ENCODE measurements at places on chromosomes 2 and 18.

DNA sequence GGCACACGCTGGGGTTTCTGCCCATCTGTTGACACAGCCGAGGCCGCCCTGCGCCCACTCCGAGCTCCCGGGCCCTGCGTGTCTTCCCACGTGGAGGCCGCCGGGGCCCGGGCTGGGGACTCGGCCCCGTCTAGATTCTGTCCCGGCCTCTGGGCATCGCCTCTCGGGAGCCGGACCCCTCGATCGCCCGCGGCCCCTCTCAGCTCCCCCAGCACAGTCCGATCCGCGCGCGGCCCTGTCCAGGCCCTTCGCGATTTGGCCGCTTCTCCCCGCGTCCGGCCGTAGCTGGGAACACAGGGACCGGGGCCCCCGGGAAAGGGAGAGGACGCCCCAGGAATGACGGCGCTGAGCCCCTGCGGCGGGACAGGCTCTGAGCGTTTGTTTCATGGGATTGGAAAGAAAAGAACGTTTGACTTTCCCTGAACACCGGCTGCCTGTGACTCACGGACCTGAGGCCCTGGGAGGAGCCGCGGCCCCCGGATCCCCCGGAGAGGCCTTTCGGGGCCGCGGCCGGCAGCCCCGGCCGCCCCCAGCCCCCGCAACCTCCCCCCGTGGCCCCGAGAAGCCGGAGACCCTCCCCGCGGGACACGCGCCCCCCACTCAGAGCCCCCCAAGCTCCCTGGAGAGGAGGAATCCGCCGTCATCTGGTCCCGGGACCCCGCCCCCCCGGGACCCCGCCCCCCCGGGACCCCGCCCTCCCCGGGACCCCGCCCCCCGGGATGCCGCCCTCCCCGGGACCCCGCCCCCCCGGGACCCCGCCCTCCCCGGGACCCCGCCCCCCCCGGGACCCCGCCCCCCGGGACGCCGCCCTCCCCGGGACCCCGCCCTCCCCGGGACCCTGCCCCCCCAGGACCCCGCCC, 62.7 kb upstream of the CTDP1 start:
- no peak for DNase-seq

DNA sequence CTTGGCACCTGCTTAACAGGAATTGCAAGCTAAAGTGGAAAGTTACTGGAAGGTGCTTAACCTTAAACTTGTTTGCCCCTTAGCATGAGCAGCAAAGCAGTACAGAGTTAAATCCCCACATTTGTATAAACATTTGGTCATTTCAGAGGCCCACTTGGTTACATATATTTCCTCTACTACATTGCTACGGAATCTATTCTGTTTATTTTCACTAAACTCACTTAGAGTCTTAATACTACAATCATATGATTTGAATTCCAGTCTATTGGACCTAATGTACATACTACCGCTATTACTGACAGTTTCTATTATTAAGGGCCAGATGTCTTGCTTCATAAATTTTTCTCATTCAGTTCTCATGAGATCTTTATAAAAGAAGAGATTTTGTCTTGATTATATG, 1294.0 kb downstream of the LRP1B start:
- DNase-seq: no peak

DNA sequence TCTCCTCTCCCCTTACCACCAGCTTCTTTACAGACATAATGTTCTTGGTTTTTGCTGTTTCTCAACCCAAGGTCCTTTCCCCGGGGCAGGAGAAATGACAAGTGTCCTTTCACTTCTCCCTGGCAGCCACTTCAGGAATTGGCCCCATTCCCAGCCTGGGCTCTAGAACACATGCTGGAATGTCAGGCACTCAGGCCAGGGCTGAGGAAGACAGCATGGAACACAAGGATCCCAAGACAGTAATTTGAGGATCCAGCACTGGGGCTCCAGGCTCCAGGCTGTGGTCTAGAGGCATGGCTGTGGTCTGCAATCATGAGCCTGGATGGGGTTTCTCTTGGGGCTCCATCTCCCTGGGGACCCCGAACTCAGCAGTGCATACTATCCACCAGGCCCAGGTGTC, 201.4 kb downstream of the CELF4 start:
- DNase-seq: no peak

DNA sequence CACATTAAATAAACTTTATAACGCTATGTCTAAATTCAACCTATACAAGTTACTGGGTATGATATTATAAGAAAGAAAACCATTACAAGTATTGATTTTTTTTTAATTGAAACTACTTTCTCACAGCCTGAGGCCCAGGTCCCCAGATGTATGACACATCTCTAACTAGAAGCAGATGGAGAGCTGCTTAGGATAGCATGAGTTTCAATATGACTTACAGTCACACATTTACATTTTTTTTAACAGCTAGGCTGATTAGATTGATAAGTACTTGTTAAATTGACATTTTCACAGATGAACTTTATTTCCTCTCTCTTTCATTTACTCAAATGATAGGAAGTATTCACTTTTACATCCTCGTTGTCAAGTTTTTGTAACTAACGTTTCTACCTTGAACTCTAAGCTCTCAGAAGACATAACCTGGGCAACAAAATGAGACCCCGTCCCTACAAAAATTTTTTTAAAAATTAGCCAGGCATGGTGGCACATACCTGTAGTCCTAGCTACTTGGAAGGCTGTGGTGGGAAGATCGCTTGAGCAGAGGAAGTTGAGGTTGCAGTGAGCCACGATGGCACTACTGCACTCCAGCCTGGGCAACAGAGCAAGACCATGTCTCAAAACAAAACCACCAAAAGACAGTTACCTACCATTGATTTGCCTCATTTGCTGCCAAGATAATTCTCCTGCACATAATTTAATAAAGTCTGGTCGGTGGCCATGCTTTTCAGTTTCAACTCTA, 52.4 kb downstream of the STK39 start:
- DNase-seq: peak; percentile 87

DNA sequence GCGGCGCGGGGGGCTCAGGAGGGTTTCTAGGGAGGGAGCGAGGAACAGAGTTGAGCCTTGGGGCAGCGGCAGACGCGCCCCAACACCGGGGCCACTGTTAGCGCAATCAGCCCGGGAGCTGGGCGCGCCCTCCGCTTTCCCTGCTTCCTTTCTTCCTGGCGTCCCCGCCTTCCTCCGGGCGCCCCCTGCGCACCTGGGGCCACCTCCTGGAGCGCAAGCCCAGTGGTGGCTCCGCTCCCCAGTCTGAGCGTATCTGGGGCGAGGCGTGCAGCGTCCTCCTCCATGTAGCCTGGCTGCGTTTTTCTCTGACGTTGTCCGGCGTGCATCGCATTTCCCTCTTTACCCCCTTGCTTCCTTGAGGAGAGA, 5.2 kb downstream of the PROC start:
- no peak for DNase-seq

DNA sequence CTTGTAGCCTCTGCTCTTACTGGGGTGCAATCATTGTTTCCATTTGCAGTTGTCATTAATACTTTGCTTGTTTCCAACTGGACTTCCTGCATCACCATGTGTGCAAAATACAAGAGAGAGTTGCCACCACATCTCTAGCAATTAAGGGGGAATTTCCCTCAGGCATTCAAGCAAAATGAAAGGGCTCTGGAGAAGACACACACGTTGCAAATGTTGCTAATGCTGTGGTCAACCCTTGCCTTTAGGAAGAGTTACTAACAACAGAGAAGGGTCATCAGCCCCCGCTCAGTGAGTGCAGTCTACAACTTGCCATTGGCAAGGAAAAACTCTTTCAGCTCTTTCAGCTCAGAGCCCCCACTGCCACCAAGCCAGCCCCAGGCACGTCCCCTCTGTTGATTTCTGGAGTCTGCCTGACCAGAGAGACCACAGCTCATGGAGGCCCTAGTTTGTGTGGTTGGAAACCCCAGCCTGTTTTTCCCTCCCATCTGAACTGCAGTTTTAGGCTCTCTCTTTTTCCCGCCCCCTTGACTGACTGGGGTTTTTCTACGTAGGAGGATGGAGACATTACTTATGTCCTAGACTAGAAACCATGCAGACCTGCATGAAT, 25.9 kb upstream of the GPR45 start:
- no peak for DNase-seq

Data from activated CD4-positive, alpha-beta T cell treated with anti-CD3 and anti-CD28 coated beads, Interleukin-2, Interleukin-4, amounts not matched to agents 100 ng/mL and 50 ng/mL, durations not matched to agents 16 hours and 8 hours (primary cell).